Smooth muscle cell of the coronary artery (primary cell): ENCODE measurements at places on chromosomes 13 and 19. TPM values are rescaled to one million over a fixed set of nuclear protein-coding genes. Genes with fewer than 3 reads are reported as not detected.

PROZ gene
- total RNA-seq: not detected in 2 replicates

RNF225 gene
- 0.15 TPM in 1 of 2 replicates, not detected in the other for total RNA-seq

PRX gene
- total RNA-seq: 0.90 and 1.3 TPM in 2 replicates

SIGLEC9 gene
- total RNA-seq: not detected in 2 replicates

FPR2 gene
- not detected in 2 replicates for total RNA-seq

KCNN4 gene
- total RNA-seq: 3.4 and 7.5 TPM in 2 replicates

TNFAIP8L1 gene
- 0.94 and 3.4 TPM in 2 replicates for total RNA-seq

TIMM50 gene
- 46.9 and 63.3 TPM in 2 replicates for total RNA-seq

CYP4F2 gene
- not detected in 2 replicates for total RNA-seq

PTGIR gene
- 8.5 and 17.7 TPM in 2 replicates for total RNA-seq

IL4I1 gene
- 0.23 TPM in 1 of 2 replicates, not detected in the other for total RNA-seq

LCP1 gene
- 1.2 TPM in 1 of 2 replicates, not detected in the other for total RNA-seq

PSG3 gene
- not detected in 2 replicates for total RNA-seq
